ENCODE measurements at places on chromosomes 1 and 21. TPM values are rescaled to one million over a fixed set of nuclear protein-coding genes. Genes with fewer than 3 reads are reported as not detected.

- DNase-seq = no peak
- H3K4me1 ChIP-seq = peaks cover 6% of the 10 kb centered on the region
- H3K27ac ChIP-seq = no peak overlapping the region
- no peaks in the 10 kb centered on the region for H3K27me3 ChIP-seq
Observed at GRCh38 chr1:21139601-21140000, 37.1 kb downstream of the EIF4G3 start.

HAO2 gene
- not detected for total RNA-seq

DNA sequence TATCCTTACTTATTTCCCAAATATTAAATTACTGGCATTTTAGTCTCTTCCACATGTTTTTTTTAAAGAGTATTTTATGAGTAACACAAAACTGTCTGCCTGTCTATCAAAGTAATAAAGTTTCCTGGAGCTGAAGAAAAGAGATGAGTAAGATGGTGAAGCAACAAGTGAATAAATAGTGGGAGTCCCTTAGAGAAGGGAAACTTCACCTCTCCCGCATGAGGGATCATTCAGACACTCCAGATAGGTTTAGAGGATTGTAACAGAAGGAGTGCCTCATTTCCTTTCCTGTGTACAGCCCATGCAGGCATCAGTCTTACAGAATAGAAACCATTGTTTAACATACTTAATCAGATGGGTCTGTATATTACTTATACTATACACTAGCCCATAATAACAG lies 205.7 kb downstream of the USP25 start:
- no peaks in the 10 kb centered on the region for H3K36me3 ChIP-seq
- H3K4me1 ChIP-seq = no peaks in the 10 kb centered on the region
- H3K27ac ChIP-seq = no peak overlapping the region
- no peaks in the 10 kb centered on the region for H3K27me3 ChIP-seq

GRCh38 chr1:37676281-37677142 lies 15.8 kb upstream of the CDCA8 start:
- H3K27ac ChIP-seq = peak overlapping the region; percentile 92
- peaks cover 7% of the 10 kb centered on the region for H3K36me3 ChIP-seq
- DNase-seq = no peak
- peaks cover 5% of the 10 kb centered on the region for H3K27me3 ChIP-seq
- peak overlapping the region; percentile 59 for H3K4me3 ChIP-seq

ADAM30 gene
- total RNA-seq = not detected

DNA sequence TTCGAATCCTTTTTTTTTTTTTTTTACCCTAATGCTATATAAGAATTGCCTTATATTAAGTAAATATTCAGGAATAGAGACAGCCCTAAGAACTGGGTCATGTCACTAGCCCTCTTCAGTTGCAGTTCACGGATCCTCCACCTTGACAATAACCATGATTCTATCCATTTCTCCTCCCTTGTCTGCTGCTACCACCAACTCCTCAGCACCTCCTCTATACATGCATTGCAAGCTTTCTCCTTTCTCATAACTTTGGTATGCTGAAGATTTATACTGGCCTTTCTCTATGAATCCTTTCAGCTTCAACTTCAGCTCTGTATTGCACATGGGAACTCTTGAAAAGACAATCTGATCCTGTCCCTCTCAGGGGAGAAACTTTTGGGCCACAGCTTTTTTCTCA lies 14.3 kb upstream of the DR1 start:
- peaks cover 8% of the 10 kb centered on the region for H3K36me3 ChIP-seq
- no peak for DNase-seq
- no peaks in the 10 kb centered on the region for H3K27me3 ChIP-seq
- no peak overlapping the region for H3K27ac ChIP-seq
- no peak overlapping the region for H3K4me3 ChIP-seq

DNA sequence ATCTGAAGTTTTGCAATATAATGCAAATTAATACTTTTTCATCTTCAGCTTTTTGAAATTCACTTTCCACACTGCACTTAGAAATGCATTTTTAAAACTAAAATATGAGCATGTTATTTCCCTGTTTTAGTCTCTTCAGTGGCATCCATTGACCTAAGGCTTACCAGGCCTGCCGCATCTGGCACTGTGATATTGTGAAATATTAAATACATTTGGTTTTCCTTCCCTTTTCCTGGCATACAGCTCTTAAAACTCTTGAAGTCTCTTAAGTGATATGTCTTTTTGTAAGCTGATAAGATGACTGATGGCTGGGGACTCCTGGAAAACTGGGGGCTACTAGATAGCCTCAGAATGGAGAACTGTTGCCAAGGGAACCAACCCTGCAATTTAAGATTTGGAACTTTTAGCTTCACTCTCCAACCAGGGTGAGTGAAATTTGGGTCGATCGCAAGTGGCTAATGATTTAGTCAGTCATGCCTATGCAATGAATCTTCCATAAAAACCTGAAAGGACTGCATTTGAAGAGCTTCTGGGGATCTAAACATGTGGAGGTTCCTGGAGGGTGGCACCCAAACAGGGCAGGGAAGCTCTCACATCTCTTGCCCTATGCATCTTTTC lies 75.5 kb upstream of the PDC start:
- H3K4me3 ChIP-seq = no peak overlapping the region
- H3K4me1 ChIP-seq = no peaks in the 10 kb centered on the region
- DNase-seq = no peak
- no peaks in the 10 kb centered on the region for H3K36me3 ChIP-seq
- H3K27me3 ChIP-seq = peaks cover 5% of the 10 kb centered on the region
